ENCODE measurements at places on chromosomes 3 and 15. TPM values are rescaled to one million over a fixed set of nuclear protein-coding genes. Genes with fewer than 3 reads are reported as not detected.

DNA sequence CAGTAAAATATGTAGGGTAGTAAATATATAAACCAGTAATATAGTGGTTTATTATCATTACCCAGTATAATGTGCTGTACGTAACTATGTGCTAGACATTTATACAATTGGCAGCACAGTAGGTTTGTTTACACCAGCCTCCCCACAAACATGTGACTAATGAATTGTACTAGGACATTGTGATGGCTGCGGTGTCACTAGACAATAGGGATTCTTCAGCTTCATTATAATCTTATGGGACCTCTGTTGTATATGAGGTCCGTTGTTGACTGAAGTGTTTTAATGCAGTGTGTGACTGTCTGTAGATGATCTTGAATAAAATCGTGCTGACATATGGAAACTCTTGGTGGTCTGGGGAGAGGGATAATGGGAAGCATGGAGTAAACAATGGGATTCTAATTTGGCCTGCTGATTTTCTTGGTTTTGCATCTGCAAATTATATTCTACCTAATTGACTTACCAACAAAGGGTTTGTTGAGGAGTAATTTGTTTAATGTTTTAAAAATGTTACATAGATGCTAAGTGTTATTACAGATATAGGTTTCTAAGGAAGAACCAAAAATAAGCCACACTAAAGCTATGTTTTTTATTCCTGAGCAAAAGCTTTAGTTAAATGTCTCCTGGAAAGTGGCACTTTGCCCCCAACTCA lies 496.5 kb upstream of the TBL1XR1 start:
- no peak for DNase-seq

DNA sequence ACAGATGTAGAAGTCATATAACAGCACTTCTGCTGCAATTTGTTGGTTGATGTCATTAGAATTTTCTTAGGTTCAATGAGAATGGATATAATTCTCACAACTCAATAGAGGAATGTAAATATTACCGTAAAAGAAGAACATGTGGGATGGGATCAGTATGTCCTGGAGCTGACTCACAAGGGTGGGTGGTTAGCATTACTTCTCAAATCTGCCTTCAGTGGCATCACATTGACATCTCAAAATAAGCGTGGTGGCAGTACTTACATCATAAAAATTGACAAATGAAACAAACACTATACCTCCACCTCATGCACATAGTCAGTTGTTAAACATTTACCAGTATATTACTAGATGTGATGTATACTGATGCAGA lies 1068.0 kb upstream of the CADM2 start:
- no peak for DNase-seq

- DNase-seq, result no peak
Observed at GRCh38 chr3:136645915-136646314, 106.3 kb downstream of the STAG1 start.

DNA sequence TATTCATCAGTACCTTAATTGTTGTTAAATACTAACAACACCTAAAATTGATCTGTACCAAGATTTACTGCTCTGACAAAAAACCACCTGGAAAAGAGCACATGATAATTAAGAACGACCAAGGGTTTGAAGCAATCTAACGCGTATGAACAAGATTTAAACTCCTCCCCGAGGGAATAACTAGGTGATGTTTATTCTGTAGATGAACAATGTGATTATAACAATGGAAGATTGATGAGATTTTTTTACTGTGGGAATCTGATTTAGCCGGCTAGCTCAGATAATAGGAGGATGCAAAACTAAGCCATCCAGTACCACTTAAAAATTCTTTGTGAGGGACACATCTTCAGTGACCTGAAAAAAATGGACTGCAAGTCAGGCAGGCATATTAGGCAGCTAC lies 222.1 kb downstream of the FHIT start:
- DNase-seq, result no peak

- DNase-seq, result no peak
Observed at GRCh38 chr3:48057521-48057920, 41.3 kb upstream of the MAP4 start.

- no peak for DNase-seq
Observed at GRCh38 chr3:128568602-128569490, 75.8 kb upstream of the GATA2 start.

GRCh38 chr3:17972959-17973906 lies 230.8 kb upstream of the TBC1D5 start:
- no peak for DNase-seq

GRCh38 chr15:100772478-100772877 lies 107.2 kb upstream of the ALDH1A3 start:
- DNase-seq, result no peak

GRCh38 chr15:44710236-44711095 lies 657 bp downstream of the PATL2 start:
- DNase-seq, result no peak

- DNase-seq, result no peak
Observed at GRCh38 chr15:77342807-77343206, 77.1 kb downstream of the PEAK1 start.

Gene XIRP1
- 0.10 TPM for polyA plus RNA-seq

- no peak for DNase-seq
Observed at GRCh38 chr3:151091685-151092345, 6.4 kb downstream of the MED12L start.

- DNase-seq, result no peak
Observed at GRCh38 chr3:7615043-7615442, 754.1 kb downstream of the GRM7 start.

Gene DNASE1L3
- 12.0 TPM for polyA plus RNA-seq

GRCh38 chr15:42137461-42138261 lies 18.8 kb downstream of the PLA2G4F start:
- DNase-seq, result no peak

DNA sequence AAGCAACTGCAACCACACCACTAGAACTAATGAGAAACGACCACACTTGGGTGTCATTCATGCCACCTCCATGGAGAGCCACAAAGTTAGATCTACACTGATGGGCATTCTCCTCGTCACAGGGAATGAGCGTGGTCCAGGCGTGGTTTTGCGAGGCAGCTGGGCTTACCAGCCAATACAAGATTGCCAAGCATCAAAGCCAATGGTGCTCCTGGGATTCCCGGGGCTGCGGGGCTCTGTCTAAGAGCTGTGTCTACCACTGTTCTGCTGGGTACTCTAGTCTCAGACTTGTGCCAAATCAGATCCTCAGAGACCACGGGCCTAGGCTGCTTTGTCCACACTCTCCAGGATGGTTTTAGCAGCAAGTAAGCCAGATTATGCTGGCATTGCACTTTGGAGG lies 43.8 kb downstream of the RAB6B start:
- no peak for DNase-seq

- no peak for DNase-seq
Observed at GRCh38 chr3:126845920-126846715, 136.8 kb upstream of the PLXNA1 start.

Gene CFAP20DC
- 5.3 TPM for polyA plus RNA-seq

Gene NR2C2
- polyA plus RNA-seq, result 38.3 TPM

GRCh38 chr3:48637305-48637704 lies 2.0 kb upstream of the SLC26A6 start:
- no peak for DNase-seq

DNA sequence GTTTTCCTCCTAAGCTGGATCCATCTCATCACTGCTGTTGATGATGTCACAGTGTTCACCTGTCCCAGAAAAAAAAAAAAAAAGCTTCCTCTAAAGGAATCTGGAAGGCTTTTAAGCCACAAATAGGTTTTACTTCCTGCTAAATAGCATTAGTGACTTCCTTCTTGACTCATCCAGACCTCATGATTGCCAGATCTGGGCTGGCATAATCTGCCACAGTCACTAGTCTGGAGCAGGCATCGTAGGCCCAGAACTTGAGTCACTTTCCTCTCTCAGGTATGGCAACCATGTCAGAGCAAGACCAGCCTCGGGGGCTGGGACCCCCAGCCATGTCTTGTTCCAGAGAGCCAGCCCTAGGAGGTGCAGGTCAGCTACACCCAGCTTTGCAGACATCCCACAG lies 266.5 kb upstream of the CADM2 start:
- no peak for DNase-seq

- no peak for DNase-seq
Observed at GRCh38 chr3:69288161-69288895, 97.6 kb downstream of the FRMD4B start.

GRCh38 chr3:52176180-52176752 lies 21.7 kb upstream of the ALAS1 start:
- DNase-seq, result no peak

- no peak for DNase-seq
Observed at GRCh38 chr3:104988496-104988895, 378.2 kb upstream of the ALCAM start.

DNA sequence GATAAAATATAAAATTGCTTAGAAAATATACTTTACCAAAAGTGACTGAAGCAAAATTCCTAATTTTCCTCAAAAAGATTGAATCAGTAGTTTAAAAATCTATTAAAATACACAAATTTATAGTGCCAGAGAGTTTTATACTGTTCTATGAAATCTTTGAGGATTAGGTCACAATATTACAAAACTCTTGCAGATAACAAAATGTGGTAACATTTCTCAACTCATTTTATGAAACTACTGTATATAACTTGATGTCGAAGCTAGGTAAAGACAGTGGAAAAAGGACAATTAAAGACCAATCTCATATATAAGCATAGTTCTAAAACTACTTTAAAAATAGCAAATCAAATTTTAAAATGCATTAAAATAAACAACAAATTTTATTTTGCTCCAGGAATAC lies 15.9 kb downstream of the VEPH1 start:
- no peak for DNase-seq

GRCh38 chr3:4417449-4417848 lies 49.6 kb downstream of the SUMF1 start:
- DNase-seq, result no peak

Gene CHAC1
- polyA plus RNA-seq, result 3.2 TPM

GRCh38 chr3:36606871-36607765 lies 157.2 kb downstream of the DCLK3 start:
- no peak for DNase-seq

Gene SLC2A2
- polyA plus RNA-seq, result 15.3 TPM

Gene PLA2G4E
- polyA plus RNA-seq, result 0.03 TPM

Gene C2CD4A
- 0.28 TPM for polyA plus RNA-seq

DNA sequence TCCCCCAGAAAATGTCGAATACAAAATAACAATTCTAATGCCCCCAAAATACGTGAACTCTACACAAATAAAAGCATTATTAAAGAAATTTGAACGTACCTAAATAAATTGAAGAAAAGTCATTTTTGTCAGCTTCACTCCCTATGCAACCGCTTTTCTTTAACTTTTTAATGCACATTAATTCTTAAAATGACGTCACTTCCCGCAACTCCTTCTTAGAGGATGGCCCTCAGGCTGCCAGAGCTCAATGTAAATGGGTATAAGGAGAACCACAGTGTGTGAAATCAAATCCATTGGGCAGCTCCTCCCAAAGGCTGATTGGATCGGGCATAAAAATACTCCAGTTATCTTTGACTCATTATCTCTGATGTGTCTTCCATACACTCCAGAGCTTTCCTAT lies 736.9 kb downstream of the GBE1 start:
- no peak for DNase-seq

Gene PPP1R14D
- 0.55 TPM for polyA plus RNA-seq

DNA sequence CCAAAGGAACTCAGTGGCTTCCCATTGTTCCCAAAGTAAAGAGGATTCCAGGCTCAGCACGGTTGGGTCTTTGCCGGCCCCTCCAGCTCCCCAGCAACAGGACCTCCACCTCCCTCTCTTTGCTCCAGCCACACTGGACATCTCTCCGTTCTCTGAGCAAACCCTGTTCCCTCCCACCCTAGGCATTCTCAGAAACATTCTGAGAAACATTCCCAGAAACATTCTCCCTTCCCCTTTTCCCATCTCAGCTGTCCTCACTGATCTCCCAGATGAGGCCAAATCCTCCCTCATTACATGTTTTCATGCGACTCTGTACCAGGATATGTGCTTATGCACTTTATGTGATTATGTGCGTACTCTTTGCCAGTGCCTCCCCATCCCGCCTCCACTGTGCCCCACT lies 14.1 kb downstream of the CCDC33 start:
- no peak for DNase-seq

DNA sequence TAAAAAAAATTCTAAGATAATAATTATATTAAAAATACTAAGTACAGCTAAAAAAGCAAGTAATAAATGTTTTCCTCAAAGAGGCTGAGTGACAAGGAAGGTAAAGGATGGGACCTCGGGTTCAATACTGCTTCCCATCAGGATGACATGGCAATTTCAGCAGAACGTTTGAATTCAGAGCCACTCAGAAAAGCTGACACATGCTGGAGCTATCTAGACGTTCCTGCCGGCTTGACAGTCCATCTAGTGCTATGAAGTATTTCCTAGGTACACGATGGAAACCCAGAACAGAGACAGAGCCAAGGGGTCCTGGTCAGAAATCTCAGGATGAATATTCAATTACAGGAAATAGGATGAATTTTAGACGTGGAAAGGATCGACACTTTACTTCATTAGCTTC lies 361.8 kb downstream of the FGF12 start:
- DNase-seq, result no peak

DNA sequence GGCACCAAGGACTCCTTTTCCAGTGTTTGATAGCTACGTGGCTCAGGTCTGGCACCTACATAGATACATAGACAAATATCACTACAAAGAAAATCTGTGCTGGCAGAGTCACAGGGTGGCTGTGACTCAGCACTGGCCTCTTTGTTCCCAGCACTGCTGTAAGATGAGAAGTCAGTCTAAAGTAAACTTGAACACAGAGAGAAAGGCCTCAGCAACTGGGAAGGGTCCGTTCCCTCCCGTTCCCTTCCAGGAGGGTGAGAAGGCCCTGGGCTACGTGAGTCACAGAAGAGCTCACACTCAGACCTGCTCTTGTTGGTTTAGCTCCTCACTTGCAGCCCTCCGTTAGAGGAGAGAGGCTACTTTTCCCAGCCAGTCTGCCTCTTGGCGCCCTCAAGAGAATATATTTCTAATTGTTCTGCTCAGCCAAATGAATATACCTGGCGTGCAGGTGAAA lies 23.1 kb downstream of the ANXA2 start:
- DNase-seq, result no peak
